ENCODE measurements at places on chromosomes 6 and 20.

DNA sequence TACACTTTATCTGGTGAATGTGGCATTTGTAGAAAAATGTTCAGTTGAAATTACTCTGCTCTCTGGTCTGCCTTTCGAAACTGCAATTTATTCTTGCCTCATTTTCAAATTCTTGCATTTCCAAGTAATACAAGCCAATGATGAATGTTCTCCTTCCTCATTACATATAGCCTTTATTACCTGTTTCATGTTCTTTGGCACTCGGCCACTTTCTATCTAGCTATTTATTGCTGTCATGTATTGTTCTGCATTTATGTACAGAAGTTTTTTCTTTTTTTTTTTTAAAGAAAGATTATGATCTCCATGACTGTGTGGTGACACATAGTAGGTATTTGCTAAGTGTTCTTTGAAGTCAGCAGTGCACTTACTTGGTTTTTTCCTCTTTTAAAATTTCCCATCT is 261.4 kb downstream of the ZFAND3 start:
- no peak for DNase-seq

GRCh38 chr20:50932691-50933280 is 1.5 kb upstream of the ADNP start:
- DNase-seq, result no peak

DNA sequence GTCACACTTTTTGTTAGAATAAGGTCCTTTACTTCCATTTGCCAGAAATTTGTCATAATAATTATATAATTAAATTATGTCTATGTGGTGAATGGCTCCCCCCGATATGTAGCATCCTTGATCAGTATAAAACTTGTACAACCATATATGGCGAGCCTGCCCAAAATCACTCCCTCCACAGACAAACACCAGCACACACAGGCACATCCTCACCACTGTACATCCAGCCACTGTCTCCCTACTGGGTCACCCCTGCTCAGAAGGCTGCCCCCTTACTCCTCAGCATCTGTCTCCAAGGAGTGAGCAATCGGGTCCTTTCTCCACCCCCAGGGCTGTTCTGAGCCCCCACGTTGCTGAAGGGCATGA is 87.0 kb upstream of the MYL9 start:
- DNase-seq, result no peak

DNA sequence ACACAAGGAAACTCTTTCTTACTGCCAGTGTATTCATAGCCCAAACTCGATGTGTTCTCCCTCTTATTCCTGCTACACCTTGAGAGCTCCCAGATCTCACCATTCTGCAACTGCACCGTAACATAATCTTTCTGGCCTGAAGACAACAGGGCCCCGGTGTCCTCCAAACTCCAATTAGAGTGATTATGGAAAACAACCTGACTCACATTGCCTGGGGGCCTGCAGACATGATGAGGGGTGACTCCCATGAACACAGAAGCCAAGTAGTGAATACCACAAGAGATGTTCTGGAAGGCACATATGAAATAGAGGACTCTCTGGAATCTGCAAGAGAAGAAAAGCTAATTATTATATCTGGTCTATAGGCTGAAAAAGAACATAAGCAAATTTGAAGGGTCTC is 19.7 kb downstream of the SLC22A16 start:
- no peak for DNase-seq

DNA sequence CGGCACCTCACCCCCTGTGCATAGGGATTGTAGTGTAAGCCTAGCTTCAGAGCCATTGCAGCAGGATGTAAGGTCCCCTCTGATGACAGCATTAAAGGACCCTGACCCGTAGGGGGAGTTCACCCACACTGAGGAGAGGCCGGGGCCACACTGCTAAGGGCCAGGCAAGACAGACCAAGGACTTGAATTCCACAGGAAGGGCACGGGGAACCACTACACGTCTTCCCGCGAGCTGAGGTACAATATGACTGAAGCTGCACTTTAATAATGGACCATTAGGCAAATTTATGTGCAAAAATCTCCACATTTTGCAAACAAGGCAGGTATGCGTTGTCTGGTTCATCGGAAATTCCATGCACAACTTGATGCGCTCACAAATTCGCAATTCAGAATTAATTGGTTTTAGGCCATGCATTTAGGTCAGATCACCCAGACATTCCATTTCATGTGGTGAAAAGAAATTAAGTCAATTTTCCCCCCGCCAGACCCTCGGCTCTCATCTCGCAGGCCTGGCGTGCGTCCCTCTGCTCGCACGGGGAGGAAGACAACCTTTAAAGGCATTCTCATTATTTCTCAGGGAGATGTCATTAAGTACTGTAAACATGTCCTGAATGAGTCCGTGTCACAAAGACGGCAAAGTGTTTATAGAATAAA is 111.8 kb downstream of the FOXA2 start:
- no peak for DNase-seq

GRCh38 chr6:65524232-65524631 is 182.8 kb downstream of the EYS start:
- no peak for DNase-seq

- DNase-seq, result no peak
Observed at GRCh38 chr20:38296433-38296832, 7.5 kb upstream of the BPI start.

DNA sequence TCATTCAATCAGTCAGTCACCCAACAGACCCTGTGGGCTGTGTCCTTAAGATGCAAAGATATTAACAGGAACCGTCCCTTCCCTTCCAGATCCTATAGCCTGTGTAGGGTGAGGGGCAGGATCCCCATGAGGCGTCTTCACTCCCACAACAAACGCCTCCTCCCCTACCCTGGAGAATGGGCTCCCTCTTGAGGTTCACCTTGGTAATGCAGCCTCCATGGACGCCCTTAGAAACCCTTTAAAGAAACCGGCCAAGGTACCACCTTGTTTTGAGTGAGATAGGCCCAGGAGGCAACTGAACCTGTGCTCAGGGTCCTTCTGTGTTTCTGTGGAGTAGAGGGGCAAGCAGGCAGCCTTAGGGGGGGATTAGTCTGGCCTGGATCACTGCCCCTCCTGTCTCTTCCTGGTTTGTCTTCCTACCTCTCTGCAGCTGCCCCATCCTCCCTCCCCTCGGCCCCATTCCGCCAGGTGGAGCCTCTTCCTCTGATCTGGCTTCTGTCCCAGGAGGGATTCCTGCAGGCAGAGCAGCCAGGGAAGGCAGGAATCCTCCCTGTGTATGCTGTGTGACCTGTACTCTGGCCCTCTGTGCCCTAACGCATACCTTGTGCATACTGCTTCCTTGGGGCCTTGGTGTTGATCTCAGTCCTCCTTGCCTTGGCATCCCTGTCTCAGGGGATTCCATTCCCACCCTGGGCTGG is 6.6 kb upstream of the GUCA1A start:
- DNase-seq, result peak; percentile 46

GRCh38 chr6:7196019-7196402 is 88.2 kb downstream of the RREB1 start:
- DNase-seq, result no peak

GRCh38 chr6:87661016-87661415 is 41.0 kb downstream of the AKIRIN2 start:
- DNase-seq, result no peak

DNA sequence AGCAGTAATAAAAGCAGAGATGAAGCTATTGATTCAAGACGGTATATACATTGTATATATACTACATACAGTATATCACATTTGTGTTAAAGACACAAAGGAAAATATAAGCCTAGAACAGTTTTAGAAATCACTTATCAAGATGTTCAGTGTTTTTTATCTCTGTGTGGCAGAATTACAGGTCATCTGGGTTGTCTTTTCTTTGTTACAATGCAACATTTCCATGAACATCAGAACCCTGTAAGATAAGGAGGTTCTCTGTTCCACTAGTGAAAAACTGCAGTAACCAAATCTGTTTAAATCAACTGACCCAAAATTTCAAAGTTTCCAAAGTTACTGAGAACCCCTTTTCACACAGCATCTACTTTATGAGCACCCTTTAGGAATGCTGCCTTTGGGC is 42.2 kb downstream of the B4GALT5 start:
- DNase-seq, result no peak

DNA sequence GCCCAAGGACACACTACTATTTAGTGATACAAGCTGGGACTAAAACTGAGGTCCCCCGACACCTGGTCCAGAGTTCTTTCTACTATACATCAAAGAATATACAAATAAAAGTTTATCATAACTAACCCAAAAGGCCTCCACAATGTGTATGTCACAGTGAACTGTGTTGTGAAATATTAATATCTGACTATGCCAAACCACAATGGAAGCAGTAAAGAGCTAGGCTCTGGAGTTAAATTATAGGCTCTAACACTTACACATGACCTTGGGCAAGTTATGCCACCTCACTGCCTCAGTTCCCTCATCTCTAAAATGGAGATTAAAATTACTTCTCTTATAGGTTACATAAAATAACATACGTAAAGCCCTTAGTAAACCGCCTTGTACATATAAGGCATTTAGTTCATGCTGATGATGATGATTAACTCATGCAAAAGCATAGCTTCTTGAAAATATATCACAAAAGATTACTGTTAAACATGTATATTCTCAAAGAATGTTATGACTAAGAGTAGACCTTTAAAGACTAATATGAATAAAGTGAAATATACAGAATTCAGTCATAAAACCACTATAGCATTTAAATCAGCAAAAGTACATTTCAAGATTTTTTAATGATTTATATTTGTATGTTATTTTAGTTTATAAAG is 5.7 kb downstream of the SUPT3H start:
- no peak for DNase-seq

- DNase-seq, result no peak
Observed at GRCh38 chr20:33676121-33676520, 1.9 kb upstream of the NECAB3 start.

DNA sequence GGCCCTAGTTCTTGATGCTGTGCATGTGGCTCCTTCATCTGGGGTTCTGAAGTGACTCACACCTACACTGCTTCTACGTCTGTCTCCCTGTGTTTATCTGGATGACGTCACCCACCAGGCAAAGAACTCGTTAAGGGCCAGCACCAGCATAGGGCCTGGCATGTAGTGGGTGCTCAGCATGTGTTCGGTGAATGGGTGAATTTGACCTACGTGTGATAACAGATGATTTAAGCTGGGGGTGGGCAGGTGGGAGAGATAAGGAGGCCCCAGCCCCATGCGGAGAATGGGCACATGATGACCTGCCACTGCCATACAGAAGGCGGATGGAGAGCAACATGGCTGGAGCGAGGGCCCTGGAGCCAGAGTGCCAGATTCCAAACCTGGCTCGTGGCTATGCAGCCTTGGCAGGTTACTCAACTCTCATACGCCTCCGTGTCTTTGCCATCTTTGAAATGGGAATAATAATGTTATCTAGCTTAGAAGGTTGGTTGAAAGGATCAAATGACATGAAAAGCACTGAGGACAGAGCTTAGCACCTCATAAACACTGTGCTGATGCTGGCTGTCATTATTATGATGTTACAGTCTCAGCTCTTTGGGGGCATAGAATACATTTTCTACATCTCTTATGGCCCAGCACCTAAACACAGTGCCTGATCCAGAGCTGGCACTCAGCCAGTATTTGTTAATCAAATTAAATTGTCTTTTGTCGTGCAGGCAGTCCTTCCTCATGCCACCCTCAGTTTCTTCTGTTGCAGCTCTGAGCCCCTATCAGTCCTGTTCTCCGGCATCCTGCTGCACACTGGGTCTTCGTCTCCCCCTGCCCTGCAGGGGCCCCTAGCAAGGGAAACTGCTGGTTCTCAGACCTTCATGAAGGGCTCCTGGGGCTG is 39.6 kb downstream of the VEGFA start:
- no peak for DNase-seq

DNA sequence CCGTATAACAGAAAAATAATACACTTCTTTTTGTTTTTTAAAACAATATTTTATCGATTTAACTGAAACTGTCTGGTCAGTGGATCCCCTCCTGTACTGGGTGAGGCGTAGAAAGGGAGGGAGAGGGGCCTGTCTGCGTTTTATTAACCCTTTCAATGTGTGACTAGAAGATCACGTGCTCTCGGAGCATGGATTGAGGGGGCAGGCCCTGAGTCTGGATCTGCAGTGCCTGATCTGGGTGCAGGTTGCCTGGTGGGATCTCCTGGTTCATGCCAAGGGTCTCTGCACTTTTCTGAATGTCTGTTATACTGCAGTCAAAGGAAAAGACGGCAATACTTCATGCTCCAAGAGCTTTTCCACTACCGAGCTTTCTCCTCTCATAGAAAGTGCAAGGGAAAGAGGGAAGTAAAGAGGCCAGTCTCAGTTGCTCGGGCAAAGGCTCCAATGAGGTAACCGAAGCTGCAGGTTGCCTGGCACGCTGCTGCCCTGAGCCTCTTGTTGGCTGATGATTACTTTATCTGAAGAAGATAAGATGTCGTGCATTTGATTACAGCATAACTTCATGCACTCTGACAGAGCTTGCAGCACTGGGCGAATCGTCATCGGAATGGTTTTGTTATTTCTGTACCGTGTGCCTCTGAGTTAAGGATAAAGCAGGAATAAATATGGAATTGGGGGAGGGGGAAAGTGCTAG is 167.5 kb upstream of the PMEPA1 start:
- no peak for DNase-seq

DNA sequence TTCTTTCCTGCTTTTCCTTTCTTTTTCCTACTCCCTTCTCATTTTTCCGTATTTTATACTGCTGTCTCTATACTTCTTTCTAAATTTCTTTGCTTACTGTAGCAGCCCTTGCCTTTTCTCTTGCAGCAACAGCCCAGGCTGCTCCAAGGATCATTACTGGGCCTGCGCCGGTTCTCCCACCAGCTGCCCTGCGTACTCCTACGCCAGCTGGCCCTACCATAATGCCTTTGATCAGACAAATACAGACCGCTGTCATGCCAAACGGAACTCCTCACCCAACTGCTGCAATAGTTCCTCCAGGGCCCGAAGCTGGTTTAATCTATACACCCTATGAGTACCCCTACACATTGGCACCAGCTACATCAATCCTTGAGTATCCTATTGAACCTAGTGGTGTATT is 148.8 kb downstream of the QKI start:
- no peak for DNase-seq

GRCh38 chr6:157097255-157097955 is 225.9 kb downstream of the TMEM242 start:
- DNase-seq, result no peak

DNA sequence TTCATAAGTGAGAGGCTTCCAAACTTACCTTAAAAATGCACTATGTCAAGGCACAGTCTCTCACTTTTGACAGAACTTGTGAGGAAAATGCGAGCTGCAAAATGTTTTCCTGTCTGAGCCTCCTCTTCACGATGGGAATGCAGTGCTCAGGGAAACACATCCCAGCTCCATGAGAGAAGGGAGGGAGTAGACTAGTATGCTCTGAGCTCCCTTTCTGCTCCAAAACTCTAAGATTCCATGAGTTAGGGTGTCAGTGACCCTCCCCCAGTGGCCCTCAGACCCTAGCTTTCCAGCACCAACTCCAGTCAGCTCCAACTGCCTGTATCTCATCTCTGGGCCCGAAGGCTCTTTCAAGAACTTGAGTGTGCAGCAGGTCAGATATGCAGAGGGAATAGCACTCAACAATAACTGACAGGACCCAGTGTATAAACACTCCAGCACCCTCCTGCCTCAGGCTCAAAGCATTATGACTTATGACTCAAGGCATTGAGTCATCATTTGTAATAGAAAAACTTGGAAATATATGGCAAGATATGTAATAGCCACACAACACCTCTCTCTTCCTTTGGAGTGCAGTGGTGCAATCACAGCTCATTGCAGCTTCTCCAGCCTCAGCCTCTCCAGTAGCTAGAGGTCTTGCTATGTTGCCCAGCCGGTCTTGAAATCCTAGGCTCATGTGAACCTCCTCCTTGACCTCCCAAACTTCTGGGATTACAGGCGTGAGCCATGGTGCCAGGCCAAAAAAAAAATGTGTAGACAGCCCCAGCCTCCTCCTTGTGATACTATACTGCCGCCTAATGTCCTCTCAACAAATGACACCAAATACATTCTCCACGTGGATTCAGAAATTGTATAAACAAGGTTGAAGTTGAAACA is 16.7 kb upstream of the ENTPD6 start:
- no peak for DNase-seq
